PC-3 (cell line): ENCODE measurements at places on chromosomes 11 and 22.

DNA sequence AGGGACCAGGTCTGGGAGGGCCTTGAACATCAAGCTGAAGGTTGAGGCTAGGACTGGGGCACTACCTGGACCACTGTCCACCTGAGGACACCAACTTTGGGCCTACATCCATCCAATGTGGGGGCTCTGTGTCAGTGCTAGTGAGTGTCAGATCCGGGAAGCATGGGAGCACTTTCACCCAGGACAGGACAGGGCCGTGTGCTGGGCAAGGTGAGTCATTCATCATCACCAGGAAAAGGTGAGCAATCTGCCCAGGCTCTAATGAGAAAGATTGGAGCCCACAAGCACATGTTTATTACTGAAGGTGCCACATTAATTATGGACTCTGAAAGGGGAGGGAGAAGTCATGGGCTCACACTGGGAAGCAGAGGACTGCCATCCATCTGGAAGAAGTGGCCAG lies 39.7 kb upstream of the DRD2 start:
- DNase-seq, result no peak

DNA sequence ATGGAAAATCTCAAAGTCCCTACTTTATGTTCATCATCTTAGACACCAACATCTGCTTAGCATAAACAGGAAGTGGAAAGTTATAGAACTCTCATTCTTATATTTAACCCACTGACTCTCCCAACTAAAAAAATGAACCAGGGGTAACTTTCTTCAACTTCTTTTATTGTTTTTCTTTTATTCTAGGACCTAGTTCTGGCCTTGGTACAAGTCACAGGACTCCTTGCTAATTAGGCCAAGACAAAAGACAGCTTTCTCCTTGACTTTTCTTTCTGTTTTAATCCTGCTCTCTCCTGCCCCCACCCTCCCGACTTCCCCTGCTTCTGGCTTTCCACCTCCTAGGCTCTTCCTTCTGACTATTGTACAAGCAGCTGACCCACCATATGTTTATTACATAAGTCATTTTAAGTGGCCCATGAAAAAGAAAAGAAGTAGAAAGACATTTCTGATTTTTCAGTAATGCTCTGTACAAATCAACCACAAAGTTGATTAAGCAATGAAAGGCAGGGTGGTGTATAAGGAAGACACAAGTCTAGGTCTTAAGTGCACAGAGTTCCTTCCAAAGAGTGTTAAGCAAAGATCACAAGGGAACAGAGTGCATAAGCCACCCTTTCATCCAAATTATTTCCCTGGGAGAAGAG lies 18.3 kb downstream of the JAML start:
- no peak for DNase-seq

DNA sequence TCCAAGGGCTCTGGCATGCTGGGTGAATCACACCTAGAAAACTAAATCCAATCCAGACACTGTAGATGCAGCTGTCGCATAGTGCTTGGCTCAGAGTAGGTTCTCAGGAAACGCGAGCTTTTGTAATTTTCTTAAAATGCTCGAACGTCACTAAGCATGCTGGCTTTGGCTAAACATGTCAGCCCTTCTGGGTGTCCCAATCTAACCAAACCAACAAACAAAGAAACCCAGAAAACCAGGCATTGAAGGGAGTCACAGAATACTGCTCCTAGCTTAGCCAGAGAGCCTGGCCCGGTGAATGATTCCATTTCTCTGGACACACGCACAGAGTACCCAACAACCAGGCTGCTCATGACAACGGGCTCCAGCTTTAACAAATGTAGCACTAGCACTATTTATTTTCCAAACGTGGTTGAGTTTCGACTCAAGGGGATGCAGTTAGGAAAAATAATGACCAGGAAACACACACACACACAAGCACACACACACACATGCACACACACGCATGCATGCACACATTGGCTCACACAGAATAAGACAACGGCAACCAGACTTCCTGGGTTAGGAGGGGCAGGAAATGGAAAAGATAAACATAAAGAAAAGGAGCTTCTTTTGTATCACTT lies 492.6 kb downstream of the MIAT start:
- DNase-seq, result no peak

DNA sequence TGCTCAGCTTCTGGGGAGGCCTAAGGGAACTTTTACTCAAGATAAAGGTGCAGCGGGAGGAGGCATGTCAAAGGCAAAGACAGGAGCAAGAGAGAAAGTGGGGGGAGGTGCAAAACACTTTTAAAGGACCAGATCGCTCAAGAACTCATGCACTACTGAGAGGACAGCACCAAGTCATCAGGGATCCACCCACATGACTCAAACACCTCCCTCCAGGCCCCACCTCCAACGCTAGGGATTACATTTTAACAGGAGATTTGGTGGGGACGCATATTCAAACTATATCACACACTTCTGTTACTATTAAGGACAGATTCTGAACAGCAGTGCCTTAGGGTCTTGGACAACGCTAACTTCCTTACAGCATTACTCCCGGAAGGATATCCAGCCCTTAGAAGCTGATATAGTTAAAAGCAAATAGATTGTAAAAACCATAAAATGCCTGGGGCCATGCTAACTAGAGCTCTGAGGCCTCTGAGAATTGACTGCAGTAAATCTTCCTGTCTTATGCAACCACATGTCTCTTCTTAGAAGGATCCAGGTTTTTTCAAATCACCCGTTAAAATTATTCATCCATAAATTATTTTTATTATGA lies 16.7 kb upstream of the ZC3H12C start:
- DNase-seq, result peak; percentile 99
